Muscle of leg (tissue), 16 donors: ENCODE measurements at places on chromosomes 5 and 9. TPM values are rescaled to one million over a fixed set of nuclear protein-coding genes. Genes with fewer than 3 reads are reported as not detected.

The PCDHGA5 gene
- total RNA-seq, result 2.3 TPM

The FYB1 gene
- total RNA-seq, result 1.9 TPM

The CER1 gene
- 0.22 TPM for total RNA-seq

DNA sequence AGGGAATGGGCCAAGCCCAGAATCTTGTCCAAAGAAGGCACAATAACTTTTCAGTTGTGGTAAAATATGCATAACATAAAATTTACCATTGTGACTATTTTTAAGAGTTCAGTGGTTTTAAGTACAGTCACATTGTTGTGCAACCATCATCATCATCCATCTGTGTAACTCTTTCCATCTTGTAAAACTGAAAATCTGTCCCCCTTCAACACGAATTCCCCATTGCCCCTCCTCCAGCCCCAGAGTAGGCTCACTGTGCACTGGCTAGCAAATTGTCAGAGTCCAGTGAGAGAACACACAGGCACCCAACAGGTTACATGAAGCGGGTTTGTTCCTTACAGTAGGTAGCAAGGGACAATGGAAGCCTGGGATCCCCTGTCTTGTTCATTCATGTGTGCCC is 13.7 kb downstream of the BARX1 start:
- DNase-seq, result no peak

GRCh38 chr5:6686915-6687409 is 26.3 kb upstream of the TENT4A start:
- peak; percentile 72 for DNase-seq
